ENCODE measurements at places on chromosomes 5 and 9.

DNA sequence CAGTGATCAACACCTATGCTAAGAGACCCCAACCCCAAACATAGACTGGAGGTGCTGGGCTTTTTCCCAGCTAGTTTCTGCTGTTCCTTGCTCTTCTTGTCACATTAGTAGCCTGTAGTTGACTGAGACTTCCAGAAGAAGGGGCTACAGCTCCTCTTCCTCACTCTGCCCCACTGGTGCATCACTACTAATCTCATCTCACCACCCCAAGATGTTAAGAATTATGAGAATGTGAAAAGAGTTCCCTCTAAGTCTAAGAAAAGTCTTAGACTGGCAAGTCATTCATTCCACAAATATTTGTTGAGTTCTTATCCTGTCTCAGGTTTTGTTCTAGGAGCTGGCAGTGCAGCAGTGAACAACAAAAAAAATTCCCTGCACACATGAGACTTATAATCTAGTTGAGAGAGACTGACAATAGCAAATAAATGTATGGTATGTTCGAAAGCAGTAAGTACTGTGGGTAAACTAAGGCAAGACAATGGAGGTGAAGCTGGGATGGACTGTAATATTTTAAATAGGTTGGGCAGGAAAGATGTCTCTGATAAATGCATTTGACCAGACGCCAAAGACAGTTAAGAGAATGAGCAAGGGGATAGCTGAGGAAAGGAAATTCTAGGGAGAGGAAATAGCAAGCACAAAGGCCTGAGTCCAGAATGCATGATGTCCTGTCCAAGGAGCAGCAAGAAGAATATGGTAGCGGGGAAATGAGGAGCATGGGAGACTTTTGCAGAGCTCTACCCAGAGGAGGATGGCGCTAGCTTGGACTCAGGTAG, 92.3 kb downstream of the PTCD2 start:
- no peak for DNase-seq

- DNase-seq = no peak
Observed at GRCh38 chr5:129511291-129511690, 51.2 kb downstream of the ADAMTS19 start.

GRCh38 chr9:36470643-36471290, 70.7 kb upstream of the RNF38 start:
- peak; percentile 29 for DNase-seq

GRCh38 chr5:14353726-14354474, 210.8 kb downstream of the TRIO start:
- no peak for DNase-seq

DNA sequence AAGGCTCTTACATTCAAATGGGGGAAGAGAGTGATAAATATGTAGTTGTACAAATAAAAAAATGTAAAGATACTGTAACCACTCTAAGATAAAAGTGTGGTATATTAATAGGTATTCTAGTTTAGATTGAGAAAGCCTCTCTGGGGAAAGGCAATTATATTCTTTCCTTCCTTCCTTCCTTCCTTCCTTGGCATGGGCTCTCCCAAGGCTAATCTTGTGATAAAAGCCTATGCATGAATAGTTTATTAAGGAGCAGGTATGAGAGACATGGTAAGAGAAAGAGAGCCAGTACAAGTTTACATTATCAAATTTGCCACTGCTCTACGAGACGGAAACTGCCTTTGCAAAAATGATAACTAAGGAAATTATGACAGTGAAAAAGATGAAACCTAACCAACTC, 588.8 kb downstream of the PRELID2 start:
- DNase-seq = no peak

DNA sequence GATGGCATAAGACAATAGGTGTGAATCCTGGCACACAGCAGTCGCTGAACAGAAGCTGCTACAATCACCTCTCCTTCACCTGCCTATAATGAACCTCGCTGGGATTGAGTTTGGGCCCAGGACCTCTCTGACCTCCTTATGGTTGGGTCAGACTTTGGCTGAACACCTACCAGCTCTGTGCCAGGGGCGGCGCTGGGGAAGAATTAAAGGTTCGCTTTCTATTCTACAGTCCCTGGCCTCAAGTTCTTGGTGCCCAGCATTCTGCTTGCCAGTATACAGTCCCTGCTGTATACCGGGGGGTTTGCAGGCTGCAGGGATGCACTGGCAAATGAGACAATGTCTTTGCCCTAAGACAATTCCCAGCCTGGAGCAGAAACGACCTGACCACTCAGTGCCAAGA, 895 bp upstream of the STRBP start:
- DNase-seq = no peak

- no peak for DNase-seq
Observed at GRCh38 chr9:14424983-14425382, 111.0 kb upstream of the NFIB start.

DNA sequence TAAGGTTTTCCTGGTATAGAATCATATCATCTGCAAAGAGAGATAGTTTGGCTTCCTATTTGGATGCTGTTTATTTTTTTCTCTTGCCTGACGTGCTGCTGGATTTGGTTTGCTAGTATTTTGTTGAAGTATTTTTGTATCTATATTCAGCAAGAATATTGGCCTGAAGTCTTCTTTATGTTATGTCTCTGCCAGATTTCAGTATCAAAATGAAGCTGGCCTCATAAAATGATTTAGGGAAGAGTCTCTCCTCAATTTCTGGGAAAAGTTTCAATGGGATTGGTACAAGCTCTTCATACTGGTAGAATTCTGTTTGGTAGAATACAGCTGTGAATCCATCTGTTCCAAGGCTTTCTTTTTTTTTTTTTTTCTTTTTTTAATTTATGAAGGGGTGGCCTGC, 799.0 kb upstream of the TYRP1 start:
- no peak for DNase-seq

DNA sequence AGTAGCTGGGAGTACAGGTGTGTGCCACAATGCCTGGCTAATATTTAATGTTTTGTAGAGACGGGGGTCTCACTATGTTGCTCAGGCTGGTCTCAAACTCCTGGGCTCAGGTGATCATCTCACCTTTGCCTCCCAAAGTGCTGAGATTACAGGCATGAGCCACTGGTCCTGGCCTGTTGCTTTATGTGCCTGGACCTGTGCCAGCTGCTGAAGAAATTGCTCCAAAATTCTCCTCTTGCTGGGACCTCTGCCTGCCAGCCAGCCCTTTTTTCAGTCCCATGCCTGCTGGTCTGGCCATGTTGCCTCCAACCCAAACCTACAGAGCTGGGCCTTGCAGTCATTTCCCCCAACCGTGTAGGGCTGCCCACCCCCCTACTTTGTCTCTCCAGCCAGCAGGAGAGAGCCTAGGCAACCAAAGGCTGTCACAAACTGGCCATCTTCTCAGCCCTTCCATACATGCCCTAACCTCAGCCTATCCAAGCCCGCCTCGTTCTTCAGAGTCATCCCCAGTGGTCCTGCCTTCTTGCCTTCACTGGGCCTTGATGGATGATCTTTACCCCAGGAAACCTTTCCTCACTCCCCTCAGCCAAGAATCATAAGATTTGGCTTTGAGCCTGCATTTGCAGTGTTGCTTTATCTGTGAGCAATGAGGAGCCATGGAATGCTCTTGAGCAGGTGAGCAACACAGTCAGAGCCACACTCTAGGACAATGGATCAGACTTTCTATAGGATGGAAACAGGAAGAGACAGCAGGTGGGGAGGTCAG, 27.4 kb upstream of the SYNPO start:
- DNase-seq = no peak

- DNase-seq = no peak
Observed at GRCh38 chr5:173909199-173909598, 21.1 kb downstream of the CPEB4 start.

DNA sequence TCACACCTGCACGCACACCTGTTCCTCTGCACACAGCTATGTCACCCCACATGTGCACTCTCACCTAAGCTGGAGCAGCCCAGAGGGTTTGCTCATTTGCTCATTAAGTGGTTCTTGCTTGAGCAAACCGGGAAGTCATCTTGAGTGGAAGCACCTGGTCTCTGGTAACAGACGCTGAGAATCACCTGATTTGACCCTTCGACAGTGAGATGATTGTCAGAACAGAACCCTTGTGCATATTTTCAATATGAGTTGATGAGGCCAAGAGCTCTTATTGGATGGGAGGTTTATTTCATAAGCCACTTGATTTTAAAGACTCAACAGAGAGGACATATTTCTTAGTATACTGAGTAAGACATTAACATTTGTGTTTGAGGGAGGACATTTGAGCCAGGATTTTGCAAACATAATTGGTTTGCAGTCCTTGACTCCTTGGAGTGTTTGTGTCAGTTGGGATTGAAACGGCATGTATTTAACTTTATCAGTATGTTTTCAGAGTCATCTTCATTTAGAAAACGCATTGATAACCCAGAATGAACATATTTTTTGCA, 22.1 kb upstream of the LPCAT1 start:
- no peak for DNase-seq

DNA sequence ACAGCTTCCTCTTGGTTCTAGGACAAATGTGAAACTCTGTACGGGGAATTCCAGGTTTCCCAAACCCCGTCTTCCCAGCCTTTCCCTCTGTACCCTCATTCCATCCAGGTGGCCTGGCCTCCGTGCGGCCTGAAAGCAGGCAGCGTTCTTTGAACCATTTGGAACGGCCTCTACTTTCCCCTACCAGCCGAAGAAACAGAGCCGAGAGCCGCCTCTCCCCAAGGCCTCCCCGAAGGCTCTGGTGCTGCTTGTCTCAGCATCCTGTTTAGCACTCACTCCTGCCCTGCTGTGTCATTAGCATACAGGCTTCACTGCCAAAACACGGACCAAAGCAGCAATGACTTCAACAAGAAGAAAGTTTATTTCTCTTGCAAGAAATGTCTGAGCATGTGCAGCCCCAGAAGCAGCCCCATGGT, 137.7 kb downstream of the HSD17B3 start:
- DNase-seq = no peak

- DNase-seq = no peak
Observed at GRCh38 chr9:81557452-81558090, 131.8 kb downstream of the TLE1 start.

DNA sequence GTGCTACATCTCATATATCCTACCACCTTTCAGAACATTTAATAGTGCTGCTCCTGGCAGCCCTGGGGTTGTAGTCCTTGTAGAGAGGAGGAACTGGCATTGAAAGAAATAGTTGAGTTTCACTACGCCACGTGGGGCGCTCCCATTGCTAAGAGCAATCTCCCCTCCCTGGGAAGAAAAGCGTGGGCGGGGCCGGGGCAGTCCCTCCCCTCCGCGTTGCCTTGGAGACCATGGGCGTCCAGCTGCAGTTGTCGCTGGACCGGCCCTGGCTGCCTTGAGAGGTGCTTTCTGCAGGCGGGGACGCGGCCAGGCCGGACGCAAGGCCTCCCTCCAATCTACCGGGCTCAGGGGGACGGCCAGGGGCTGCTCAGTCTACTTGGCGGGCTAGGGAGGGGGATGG, 368 bp upstream of the CCDC180 start:
- DNase-seq = no peak

DNA sequence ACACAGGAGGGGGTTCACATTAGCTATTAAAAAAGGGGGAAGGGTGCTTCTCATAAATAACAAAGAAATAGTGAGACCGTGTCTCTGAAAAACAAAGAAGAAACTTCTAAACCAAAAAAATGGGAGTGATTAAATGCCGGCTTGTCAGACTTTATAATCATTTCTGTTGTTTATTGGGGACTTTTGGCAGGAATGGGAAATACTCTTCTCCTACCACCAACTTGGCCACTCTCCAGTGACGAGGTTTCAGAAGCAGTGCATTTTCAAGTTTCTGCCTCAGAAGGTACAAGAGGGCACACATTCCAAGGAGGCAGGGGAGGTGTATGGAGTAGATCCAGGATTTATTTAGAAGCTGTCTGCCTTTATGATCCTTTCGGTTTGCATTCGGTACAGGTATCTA, 46.2 kb downstream of the LIX1 start:
- no peak for DNase-seq

GRCh38 chr5:55411876-55412275, 104.1 kb downstream of the MTREX start:
- DNase-seq = no peak

Data from CD4-positive, alpha-beta T cell (primary cell).